ENCODE measurements at places on chromosomes 11 and 22.

- no peak for DNase-seq
Observed at GRCh38 chr11:87299041-87299481, 261.3 kb downstream of the TMEM135 start.

- DNase-seq = no peak
Observed at GRCh38 chr11:67492801-67493547, 10.1 kb downstream of the AIP start.

- DNase-seq = no peak
Observed at GRCh38 chr11:44659641-44660040, 67.1 kb upstream of the TSPAN18 start.

DNA sequence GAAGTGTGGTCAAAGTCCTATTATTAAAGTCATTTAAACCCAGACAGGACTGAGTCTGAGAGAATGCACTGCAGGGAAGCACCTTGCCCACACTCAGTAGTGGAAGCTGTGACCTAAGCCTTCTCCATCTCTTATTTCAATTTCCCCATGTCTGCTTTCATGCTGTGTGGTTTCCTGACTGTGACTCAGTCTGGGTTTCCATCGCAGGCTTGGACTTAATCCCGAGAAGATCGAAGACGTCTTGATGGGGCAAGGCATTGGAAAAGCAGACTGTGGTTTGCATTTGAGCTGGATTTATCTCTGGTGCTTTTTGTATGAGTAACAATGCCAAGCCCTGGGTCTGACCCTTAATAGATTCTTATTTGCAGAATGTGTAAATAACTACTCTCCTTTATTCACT is 238.9 kb downstream of the NTM start:
- DNase-seq = no peak

DNA sequence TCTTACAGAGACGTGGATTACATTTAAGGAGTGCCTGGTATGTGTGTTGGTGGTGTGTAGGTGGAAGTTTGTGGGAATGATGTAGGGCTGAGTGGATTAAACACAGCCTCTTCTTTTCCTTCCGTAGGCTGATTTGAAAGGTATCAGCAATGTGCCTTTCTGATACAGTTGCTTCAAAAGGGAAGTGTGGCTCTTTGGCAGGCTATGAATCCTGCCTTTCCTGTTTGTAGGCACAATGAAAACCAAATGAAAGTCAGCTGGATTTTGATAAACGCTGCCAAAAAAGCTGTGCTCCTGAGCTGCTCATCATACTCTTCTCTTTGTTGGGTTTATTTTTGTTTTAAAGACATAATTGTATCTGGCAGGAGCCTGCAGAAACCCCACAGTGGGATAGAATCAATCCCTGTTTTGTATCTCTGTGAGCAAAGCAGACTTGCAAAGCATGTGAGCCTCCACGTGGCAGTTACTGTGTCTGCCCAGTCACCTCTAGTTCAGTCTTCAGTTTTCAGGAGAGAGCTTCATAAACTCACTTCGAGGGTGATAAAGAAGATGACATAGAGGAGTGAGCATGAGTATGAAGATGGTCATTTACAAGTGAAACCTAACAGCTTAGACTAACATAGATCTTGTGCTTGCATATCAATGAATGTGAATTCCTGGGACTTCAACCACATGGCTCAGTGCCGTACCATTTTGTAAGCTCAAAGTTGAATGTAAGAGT is 655.7 kb upstream of the KIRREL3 start:
- no peak for DNase-seq

DNA sequence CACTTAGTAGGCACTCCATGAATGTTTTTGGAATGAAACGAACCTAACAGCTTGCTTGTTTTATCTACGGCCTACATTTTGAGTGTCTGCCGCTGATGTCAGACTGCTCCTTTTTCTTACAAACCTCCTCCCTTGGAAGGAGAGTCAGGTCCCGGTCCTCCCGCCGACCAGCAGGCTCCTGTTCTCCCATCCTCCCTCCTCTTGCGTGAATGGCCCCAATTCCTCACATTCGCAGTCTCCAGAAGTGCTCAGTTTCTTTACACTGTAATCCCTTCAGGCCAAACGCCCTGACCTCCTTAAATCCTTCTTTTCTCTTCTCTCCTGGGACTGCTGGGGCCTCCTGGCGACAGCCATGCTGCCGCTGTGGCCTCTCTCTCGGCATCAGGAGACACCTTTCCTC is 82.6 kb upstream of the CSNK2A3 start:
- DNase-seq = no peak
